ENCODE measurements at places on chromosomes 3 and 15.

DNA sequence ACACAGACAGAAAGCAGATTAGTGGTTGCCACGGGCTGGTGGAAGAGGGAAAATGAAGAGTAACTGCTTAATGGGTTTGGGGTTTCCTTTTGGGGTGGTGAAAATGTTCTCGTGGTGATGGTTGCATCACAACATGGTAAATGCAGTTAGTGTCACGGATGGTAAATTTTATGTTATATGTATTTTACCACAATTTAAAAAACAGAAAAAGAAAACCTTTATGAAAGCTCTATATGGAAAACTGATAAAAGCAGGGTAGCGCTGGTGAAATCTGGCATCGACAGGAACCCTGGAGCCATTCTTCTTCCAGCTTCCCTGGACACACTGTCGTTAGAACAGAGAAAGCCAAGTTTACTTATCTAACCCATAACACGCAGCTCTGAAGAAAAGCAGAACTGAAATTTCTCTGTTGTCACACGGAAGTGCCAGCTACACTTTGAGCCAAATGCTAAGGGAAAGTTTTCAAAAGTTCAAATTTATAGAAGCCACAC is 287.7 kb upstream of the NR2F2 start:
- no peak for DNase-seq

GRCh38 chr3:118977671-118978392 is 56.8 kb downstream of the IGSF11 start:
- DNase-seq = no peak

GRCh38 chr15:62896969-62897486 is 145.5 kb upstream of the TPM1 start:
- no peak for DNase-seq

- no peak for DNase-seq
Observed at GRCh38 chr3:64575211-64575844, 112.5 kb downstream of the ADAMTS9 start.

DNA sequence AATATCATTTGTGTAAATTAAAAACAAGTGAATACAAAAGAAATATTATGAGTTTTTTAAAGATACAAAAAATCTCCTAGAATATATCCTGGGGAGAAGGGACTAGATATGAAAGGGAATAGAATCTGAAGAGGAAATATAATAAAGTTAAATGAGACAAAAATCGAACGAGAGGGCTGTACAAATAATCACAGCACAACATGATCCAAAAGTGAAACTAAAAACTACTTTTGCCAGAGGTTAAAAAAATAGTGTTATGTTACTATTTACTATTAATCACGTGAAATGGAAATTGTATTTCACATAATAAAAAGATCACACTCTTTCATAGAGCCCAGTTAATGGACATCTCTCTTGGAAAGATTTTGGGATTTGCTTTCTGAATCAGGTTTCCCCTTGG is 28.6 kb downstream of the CGGBP1 start:
- DNase-seq = no peak

DNA sequence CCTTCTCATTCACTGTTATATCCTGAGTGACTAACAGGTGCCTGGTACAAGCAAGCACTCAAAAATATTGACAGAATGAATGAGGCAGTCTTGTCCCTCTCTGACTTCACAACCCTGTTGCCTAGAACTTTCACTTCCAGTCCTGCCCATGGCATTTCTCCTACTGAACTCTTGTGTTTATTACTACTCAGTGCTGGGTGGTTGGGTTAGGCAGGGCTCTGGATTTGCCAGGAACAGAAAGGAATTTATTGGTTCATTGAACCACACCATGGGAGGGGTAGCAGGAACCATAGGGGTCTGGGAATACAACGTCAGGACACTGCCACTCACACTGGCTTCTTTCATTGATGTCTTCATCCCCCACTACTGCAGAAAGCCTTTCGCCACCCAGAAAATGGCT is 41.9 kb upstream of the SEMA4B start:
- DNase-seq = no peak

DNA sequence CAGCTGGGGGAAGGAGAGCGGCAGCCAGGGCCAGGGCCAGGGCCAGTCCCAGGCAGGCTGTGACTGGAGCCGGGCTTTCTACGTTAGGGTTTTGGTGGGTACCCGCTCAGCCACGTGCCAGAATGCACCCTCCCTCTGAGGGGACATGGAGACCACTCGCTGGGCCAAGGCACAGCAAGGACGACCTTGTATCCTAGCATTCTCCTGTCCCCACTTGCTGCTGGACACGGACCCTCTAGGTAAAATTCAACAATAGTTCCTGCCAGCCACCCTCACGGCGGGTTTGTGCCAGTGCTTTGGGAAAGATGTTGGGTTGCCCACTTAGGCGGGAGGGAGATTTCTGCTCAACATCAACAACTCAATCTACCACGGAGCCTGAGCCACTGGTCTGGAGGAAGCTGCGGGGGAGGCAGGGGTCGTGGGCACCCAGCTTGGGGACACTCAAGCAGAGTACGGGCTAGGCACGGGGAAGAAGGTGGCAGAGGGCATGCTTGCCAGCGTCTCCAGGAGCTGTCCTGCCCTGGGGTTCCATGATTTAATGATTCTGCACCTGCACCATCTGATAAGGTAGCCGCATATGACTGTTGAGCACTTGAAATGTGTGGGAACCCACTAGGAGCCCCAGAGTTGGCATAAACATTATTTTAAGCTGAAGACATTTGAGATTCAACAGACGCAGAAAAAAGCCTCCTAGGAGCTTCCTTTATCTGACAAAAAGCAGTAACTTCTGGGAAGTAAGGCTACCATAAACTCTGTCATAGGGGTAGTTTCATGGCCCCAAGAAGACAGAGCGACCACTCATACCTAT is 22.5 kb upstream of the C15orf39 start:
- no peak for DNase-seq

- DNase-seq = no peak
Observed at GRCh38 chr15:59723687-59724346, 34.7 kb upstream of the BNIP2 start.

- DNase-seq = no peak
Observed at GRCh38 chr15:49855917-49856637, 235.2 kb downstream of the DTWD1 start.

DNA sequence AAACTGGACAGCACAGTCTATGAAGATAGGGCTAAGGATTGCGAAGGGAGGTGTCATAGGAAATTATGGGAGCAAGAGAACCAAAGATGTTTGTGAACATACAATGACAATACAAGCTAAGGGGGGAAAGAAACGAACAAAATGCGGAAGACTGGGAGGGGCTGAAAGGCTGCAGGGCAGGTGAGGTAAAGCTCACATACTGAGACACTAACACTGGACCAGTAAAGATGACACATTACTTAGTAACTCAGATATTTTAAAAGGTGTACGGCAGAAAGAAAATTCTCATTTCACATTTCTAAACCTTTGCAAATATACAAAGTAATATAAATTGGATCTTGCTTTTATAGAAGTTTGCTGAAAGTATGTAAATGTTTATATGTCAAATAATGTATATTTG is 10.1 kb downstream of the CLDND1 start:
- no peak for DNase-seq

DNA sequence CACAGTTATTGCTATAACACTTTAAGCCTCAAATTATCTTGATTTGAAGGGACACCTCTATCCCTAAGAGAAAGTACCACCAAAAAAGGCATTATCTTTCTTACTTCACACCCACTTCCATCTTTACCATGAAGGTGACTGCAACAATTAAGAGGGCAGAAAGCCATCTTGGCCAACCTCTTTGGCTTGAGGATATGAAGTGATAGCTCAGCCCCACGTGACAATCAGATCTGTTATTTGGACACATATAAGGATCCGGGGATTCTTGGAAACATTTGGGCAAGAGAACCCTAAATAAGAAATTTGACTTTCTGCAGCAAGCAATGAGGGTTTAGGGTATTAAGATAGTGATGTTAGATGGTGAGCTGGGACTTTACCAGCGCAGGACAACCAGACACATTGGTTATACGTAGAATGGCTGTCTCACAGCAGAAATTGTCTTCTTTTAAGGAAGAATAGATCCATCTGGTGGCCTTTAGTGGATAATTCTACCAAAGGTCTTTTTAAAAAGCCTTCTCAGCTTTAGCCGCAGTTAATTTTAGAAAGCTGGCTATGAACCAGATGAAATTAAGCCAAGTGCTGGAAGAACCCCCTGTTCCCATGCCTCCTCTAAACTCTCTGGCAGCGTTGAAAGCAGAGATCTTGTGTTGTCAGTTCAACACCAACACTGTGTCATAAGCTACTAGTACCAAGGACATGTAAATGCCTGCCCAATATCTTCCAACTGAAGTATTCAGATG is 12.3 kb downstream of the HCLS1 start:
- no peak for DNase-seq

Measured in activated naive CD4-positive, alpha-beta T cell (primary cell).